ENCODE measurements at places on chromosomes 13 and 19.

- no peak for DNase-seq
Observed at GRCh38 chr13:25865391-25865790, 186.4 kb downstream of the SHISA2 start.

GRCh38 chr13:51760592-51760991 is 43.4 kb downstream of the DHRS12 start:
- no peak for DNase-seq

DNA sequence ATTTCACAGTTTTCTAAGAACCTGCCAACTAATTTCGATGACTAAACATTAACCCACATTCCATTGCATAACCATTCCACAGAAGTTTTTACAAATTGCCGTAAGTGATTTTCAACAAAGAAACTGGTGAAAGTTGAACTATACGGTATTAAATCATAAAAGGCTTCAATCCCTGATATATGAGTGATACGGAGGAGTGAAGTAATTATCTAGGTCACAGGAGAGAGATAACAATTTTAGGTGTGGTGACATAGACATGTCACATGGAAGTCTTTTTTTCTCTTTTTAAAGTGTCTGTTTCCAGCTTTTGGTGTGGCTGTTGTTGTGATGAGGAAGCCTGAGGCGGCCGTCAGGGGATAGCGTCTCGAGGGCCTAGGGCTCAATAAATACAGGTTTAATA is 29.4 kb downstream of the TBC1D4 start:
- DNase-seq: no peak

GRCh38 chr13:77513719-77514335 is 21.7 kb upstream of the SCEL start:
- no peak for DNase-seq

GRCh38 chr13:34522808-34523207 is 419.3 kb upstream of the NBEA start:
- DNase-seq: no peak

DNA sequence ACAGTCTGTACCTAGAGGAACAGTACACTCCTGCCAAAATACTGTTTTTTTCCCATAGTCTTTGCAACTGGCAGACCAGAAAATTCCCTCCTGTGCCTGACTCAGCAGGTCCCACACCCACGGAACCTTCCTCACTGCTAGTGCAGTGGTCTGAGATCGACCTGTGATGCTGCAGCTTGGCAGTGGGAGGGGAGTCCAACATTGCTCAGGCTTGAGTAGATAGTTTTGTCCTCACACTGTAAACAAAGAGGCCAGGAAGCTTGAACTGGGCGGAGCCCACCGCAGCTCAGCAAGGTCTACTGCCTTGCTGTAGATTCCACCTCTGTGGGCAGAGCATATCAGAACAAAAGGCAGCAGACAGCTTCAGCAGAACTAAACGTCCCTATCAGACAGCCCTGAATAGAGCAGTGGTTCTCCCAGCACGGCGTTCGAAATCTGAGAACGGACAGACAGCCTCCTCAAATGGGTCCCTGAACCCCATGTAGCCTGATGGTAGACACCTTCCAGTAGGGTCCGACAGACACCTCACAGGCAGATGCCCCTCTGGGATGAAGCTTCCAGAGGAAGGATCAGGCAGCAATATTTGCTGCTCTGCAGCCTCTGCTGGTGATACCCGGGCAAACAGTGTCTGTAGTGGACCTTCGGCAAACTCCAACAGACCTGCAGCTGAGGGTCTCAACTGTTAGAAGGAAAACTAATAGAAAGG is 92.7 kb downstream of the SUCLA2 start:
- no peak for DNase-seq

DNA sequence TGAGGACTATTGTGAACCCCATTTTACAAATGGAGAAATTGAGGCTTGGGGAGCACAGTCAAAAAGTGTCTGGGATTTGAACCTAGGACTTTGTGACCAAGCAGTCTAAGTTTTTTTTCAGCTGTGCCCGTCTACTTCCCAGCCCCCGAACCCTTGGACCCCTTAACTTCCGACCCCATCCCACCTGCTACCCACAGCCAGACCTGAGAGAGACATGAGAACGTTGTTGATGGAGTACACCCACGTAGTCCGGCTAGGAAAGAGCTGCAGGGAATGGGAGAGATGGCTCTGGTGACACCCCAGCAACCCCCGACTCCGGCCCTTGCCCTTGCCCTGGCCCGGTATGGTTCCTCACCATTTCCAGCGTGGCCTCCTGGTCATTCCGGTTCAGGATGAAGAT is 18.0 kb downstream of the MAP4K1 start:
- no peak for DNase-seq

Data from NCI-H146 (cell line).